ENCODE measurements at places on chromosomes 6 and 20.

DNA sequence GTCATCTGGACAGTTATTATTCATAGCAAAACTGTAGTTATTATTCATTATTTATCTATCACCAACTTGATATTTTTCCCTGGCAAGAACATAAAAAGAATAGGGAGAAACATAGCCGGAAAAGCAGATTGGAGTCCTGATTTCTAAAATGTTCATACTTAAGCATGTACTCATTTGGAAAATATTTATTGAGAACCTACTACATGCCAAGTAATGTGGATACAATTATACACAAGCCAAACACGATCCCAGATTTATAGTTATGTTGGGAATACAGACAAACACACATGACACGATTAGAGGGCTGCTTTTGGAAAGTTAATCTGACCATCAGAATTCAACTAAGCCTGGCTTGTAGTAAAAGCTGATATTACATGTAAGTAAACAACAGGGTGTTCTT, 30.7 kb downstream of the ARHGAP18 start:
- DNase-seq = no peak

DNA sequence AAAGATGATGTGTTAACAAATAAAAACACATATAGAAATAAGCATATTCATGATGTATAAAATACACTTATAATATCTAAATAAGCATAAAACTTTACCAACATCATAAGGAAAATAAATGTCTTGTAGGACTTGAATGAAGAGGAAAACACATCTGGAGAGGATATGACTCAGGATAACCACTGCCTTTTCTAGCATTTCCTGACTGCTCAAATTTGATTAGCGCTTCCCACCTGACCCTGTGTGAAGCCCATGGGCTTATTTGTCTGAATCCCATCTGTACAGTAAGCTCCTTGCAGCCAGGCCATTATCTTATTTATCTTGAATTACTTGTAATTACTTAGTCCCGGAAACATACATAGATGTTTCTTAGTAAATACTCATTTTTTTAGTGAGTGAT, 608.6 kb downstream of the COL12A1 start:
- DNase-seq = no peak

DNA sequence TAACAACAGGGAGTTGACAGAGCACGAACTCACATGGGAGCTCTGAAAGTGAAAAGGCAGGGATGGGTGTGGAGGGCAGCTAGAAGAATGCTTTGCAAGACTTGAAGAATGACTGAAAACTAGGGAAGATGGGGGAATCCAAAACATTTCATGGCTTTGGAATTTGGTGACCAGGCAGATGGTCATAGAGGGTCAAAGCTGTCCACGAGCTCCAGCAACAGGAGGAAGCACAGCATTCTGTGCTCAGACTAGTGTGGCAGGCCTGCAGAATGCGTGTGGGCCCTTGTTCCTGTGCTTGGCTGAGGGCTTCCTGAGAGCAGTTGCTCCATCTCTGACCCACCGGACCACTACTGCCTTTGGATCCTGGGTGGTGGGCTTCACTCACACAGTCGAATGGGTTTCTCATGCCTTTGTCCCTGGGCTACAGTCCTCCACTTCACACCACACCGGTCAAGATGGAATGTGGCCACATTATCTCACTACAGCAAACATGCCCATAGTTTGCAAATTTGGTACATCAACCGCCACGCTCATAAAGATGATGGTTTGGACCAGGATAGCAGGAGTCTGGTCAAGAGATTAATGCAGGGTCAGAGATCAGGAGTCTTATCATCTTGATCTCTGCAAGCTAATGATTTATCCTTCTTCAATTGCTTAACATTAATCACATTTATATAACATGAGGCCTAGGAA, 100.7 kb downstream of the SGK1 start:
- no peak for DNase-seq

DNA sequence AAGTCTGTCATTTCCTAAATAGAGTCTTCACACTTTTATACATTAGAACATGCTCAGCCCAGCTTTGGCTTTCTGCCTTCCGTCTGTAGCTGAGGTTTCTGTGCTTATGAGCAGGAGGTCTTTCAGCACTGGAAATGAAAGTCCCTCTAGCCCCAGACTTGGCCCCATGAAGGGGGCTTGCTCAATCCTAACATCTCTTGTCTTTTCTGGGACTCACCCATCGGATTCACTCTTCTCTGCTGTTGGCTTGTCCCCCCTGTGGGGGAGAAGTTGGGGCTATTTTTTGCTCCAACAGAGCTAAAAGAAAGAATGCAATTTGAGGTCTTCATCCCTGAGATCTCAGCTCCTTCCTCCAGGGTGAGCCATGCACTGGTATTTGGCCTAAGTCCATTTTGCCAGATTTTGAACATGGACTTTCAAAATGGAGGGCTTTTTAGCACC, 177.7 kb downstream of the MRPL14 start:
- no peak for DNase-seq

DNA sequence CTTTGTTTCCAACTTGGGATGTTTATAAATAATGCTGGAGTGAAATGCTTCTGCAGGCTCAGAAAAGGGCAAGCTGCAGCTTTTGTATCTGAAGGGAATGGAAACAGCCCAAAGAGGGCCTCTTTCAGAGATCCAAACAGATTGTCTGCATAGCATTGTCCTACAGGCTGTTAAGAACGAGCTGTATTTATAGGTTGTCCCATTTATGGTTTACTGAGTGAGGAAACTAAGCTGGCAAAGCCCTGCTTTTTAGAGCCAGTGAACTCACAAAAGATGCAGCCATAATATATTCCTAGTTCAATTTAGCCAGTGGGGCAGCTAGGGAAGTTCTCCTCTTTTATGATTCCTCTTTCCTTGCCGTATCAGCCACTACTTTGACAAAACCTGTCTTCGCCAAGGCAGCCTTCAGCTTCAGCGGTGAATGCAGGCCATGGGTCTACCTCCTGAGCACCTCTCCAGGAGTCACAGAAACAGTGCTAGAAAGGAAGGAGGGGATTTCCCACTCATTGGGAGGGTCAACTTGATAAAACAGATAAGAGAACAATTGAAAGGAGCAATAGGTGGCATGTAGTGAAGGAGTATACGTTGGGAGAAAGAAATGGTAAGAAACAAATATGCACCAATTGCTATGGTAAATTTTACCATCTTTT, 15.0 kb downstream of the KIAA0319 start:
- no peak for DNase-seq

Measured in glomerular endothelial cell (primary cell).